ENCODE measurements at places on chromosomes 4 and X.

DNA sequence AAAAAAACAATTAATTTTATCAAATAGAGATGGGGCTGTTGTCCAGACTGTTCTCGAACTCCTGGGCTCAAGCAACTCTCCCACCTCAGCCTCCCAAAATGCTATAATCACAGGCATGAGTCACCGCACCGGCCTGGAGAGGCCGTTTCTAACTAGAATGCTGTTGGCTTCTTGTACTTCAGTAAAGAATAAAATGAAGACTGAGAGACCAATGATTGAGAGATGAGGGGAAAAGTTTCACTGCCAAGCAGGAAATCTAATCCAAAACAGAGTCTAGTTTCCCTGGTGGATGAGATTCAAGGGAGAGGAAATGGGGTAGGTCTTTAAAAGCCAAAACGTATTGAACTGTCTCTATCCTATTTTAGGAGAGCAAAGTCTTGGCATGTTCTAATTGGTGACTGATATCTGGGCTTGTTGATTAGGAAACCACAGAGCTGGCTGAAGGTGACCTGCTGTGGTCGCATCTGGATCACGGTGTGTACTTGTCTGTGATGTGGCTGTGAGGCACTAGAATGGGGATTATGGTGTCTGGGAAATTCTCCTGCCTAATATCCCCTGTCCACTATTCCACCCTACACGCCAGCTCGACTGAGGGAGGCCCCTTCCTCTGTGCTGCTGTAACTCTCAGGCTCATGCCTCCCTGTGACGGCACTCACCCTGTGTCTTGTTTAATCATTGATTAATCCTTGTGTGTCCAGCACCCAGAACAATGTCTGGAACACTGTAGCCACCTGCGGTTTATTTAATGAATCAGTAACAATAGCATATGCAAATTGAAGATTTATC is 15.0 kb upstream of the TRIM2 start:
- no peak for DNase-seq

GRCh38 chr4:72449705-72450104 is 119.3 kb downstream of the ADAMTS3 start:
- no peak for DNase-seq

- no peak for DNase-seq
Observed at GRCh38 chr4:163731071-163731470, 236.6 kb downstream of the TMA16 start.

DNA sequence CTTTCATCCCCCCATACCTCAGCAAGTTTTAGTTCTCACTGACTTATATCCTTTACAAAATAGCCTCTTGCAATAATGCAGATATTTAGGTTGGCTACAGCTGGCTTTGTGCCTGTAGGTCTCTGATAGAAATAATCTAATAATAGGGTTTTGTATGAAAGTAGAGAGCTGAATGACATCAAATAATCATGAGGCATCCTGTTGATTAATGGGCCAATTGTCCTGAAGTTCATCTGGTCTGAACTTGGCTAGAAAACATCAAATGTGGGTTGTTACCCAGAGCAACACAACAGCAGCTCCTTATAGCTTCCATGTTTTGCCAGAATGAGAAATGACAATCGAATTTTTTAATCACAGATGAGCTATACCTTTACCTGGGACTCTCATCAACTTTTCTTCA is 19.2 kb upstream of the LHFPL1 start:
- DNase-seq: no peak

DNA sequence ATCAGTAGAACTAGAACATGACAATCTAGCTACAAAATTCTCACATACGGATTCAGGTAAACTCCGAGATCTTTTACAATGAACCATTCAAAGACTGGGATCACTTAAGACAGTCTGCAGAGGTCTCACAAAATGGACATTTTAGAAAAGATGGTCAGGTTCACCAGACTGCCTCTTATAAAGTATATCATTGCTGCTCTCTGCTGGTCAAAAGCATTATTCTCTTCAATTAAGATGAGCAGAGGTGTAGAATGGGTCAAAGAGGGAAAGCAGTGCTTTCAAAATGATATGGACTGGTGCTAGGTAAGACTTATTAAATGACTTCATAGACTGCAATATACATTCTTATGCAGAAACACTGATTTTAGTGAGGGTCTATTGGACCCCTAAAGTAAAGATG is 434.7 kb downstream of the PACRGL start:
- no peak for DNase-seq

DNA sequence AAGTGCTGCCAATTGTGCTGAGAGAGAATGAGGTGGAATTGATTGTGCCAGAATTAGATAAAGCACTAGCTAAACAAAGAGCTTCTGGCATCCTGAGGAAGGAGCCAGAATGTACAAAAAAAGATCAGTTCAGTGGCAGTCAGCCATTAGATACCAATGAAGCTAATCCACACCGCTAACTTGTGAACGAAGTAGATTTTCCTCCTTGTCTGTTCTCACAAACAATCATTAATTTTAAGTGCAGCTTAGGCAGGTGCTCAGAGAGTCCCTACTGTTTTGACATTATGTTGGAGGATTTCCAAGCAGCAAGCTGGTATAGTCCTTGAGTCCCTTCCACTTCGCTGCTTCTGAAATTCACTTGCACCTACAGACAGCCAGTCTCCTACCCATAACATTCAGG is 617.4 kb downstream of the CENPC start:
- no peak for DNase-seq

- no peak for DNase-seq
Observed at GRCh38 chr4:52376132-52376704, 282.9 kb downstream of the USP46 start.

GRCh38 chrX:1480082-1480785 is 27.5 kb upstream of the ASMTL start:
- no peak for DNase-seq

DNA sequence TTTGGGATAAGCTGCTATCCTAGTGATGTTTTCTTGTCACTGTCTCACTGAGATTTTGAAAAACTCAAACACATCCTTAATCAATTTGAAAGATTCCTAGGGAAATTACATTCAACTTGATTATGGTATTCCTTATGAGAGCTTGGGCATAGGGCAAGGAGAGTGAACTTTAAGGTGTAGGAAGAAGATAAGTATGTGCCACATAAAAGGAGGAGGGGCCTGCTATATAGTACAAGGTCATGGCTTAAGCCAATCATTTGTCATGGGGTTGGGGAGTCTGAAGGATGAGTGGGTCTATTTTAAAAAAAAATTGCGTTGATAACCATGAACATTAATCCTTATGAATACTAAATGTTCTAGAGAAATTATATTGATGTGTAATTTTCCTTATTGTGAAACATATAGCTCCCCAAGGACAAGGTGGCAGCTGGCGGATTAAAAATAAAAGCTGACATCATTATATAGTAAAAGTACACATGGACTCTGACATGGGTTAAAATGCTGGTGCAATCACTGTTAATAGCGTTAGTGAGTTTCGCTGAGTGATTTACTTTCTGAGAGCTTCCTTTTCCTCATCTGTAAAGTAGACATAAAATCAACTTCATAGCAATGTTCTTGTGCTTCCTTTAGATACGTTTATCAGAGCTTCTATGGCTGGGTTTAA is 17.4 kb downstream of the GALNT7 start:
- DNase-seq: no peak

- DNase-seq: no peak
Observed at GRCh38 chr4:1824746-1825145, 31.2 kb downstream of the LETM1 start.

GRCh38 chr4:100790836-100791615 is 273.2 kb upstream of the EMCN start:
- no peak for DNase-seq

- no peak for DNase-seq
Observed at GRCh38 chrX:69309074-69309792, 144.0 kb upstream of the PJA1 start.

GRCh38 chr4:169274033-169274432 is 3.3 kb upstream of the SH3RF1 start:
- DNase-seq: no peak

DNA sequence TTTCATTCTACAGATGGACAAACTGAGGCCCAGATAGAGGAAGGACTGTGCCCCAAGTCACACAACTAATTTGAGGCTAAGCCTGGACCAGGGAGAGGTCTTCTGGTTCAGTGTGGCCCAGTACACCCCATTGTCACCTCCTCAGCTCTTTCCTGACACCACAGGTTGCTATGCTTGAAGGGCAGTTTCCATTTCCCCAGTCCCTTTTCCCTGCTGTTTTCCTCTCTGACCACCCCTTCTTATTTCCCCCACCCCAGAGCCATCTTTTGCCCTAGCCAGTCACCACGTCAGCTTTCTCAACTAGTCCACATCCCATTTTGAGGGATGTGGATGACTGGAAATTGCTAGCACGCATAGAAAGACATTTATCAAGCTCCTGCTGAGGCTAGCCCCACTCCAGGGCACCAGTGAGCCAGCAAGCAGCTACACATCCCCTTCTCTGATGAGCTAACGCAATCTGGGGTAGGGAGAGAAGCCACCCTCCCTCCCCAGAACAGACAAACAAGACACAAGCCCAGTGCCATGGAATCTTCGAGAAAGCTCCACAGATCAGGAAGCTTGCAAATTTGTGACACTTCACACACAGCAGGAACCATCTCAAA is 1.3 kb downstream of the GABRE start:
- no peak for DNase-seq

GRCh38 chr4:181581983-181582382 is 661.2 kb upstream of the TENM3 start:
- DNase-seq: no peak

DNA sequence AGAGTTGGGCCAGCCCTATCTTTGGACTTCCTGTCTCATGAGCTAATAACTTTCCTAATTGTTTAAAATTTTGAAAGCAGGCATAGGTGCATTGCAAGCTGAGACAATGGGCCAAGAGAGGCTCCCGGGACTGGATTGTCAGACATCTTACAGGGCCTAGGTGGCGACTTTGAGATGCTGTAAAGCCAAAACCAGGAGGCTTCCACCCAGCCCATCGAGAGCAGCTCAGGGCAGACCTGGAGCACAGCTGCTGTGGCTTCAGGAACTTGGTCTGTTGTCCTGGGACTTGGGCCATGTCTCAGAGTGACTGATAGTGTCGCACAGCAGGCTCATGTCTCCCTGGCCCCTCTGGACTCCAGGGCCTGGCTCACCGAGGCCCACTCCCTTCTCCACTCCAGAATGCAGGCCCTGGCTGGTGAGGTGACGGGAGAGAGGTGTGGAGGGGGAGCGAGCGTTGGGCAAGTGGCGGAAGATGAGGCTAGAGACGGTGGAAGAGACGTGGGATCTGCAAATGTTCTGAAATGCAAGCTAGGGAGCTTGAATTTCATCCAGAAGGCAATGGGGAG is 24.1 kb upstream of the MTM1 start:
- DNase-seq: no peak

GRCh38 chr4:147223576-147223975 is 257.3 kb upstream of the EDNRA start:
- DNase-seq: no peak

DNA sequence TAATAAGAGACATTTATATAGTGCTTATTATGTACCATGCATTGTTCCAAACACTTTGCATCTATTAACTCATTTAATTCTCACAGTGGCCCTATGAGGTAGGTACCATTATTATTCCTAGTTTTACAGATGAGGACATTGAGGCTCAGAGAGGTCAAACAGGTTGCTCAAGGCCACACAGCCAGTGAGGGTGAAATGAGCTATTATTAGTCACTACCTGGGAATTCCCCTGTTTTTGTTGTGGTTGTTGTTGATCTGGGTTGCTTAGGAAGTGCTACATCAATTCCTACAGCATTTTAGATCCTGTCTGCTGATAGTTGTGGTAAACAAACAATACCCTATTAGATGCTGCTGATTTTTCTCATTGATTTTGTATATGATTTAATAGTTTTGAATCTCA is 41.2 kb downstream of the APLN start:
- DNase-seq: no peak

- DNase-seq: peak; percentile 28
Observed at GRCh38 chr4:75547647-75548387, 8.0 kb upstream of the ODAPH start.

DNA sequence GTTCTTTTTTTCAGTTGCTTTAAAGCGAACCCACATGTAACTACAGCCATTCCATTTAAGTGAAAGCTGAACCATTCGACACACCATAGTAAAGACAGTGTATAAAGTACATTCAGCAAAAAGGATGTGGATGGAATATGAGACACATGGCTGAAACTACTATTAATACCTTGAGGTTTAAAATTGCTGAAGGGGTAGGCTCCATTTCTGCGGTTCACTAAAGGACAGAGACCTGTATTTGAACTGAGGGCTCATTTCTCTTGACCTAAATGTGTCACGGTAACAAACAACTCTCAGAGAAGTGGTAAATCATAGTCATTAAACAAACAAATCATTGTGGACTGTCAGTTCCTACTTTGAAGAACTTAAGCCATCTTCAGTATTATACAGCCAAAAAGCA is 1085.6 kb upstream of the TENM3 start:
- DNase-seq: no peak

DNA sequence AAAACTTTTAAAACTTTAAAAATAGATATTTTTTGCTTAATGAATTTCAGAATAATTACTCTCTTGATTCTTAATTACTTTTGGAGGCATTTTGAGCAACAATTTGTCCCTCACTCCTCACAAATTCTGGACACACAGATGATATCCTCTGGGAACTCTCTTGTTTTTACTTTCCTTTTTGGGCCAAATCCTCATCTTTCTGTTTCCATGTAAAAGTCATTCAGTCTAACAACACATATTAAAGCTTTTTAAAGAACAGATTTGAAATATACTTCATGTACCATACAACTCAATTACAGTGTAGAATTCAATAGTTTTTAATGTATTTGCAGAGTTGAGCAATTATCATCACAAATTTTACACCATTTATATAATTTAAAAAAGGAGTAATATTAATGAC is 983.1 kb downstream of the STIM2 start:
- no peak for DNase-seq

GRCh38 chr4:56505269-56506130 is at the start of gene ARL9:
TSS of gene ARL9 (plus strand) at chr4:56505791. CDS start at chr4:56505863, 72 bp downstream.
- DNase-seq: peak; percentile 9

DNA sequence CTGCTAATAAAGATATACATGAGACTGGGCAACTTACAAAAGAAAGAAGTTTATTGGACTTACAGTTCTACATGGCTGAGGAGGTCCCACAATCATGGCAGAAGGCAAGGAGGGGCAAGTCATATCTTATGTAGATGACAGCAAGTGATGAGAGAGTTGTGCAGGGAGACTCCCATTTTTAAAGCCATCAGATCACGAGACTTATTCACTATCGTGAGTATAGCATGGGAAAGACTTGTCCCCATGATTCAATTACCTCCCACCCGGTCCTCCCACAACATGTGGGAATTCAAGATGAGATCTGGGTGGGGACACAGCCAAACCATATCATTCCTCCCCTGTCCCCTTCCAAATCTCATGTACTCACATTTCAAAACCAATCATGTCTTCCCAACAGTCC is 50.9 kb upstream of the GRID2 start:
- no peak for DNase-seq

DNA sequence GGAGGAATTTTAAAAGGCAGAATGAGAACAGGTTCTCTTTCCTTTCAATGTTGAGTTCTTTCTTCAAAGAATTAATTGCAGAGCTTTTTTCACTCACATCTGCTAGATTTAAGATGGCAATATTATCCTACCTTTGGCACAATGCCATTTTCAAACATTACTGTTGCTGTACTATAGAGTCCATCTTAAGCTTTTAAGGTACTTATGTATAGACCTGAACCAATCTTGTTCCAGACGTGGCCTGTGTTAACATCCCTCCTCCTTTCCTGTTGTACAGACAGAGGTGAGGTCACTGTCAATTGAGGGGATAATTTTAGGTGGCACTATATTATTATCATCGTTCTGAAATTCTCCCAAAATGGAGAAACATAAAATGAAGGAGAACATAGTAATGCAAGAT is 53.0 kb upstream of the MYOZ2 start:
- no peak for DNase-seq
